ENCODE measurements at places on chromosomes 16 and 17. TPM values are rescaled to one million over a fixed set of nuclear protein-coding genes. Genes with fewer than 3 reads are reported as not detected.
A peak's percentile ranks its signal among the peaks of the same experiment; 100 is the strongest.

The ABCA8 gene
- total RNA-seq = 47.2 TPM

The ALOX15B gene
- not detected for total RNA-seq

GRCh38 chr16:84284154-84284722 is 10.4 kb upstream of the WFDC1 start:
- H3K4me3 ChIP-seq = no peak overlapping the region
- no peaks in the 10 kb centered on the region for H3K36me3 ChIP-seq
- no peak for DNase-seq
- H3K27ac ChIP-seq = no peak overlapping the region

DNA sequence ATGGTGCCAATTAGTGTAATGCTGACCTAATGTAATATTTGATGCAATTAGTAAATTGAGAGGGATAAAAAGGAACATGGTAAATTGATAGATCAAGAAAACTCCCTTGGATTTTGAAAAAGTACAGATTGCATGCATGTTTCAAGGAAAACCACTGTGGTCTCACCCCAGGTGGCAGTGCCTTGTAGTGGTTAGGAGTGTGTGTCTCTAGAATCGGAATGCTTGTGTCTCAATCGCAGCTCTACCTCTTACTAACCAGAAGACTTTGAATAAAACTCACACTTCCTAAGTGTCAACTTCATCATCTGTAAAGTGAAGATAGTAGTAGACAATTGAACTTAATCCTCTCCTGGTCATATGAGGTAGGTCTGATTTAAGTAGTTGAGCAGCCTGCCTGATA is 128.9 kb upstream of the GOT2 start:
- no peaks in the 10 kb centered on the region for H3K36me3 ChIP-seq
- H3K27ac ChIP-seq = no peak overlapping the region
- H3K4me1 ChIP-seq = no peaks in the 10 kb centered on the region
- no peaks in the 10 kb centered on the region for H3K27me3 ChIP-seq
- H3K4me3 ChIP-seq = no peak overlapping the region
- DNase-seq = no peak

GRCh38 chr16:58882292-58882691 is 148.2 kb upstream of the GOT2 start:
- H3K4me3 ChIP-seq = no peak overlapping the region
- no peaks in the 10 kb centered on the region for H3K36me3 ChIP-seq
- DNase-seq = no peak
- H3K27me3 ChIP-seq = no peaks in the 10 kb centered on the region
- H3K27ac ChIP-seq = no peak overlapping the region

- H3K36me3 ChIP-seq = no peaks in the 10 kb centered on the region
- no peaks in the 10 kb centered on the region for H3K27me3 ChIP-seq
- peak overlapping the region; percentile 95 for H3K27ac ChIP-seq
Measured at GRCh38 chr16:67529582-67530012, 968 bp downstream of the RIPOR1 start.

DNA sequence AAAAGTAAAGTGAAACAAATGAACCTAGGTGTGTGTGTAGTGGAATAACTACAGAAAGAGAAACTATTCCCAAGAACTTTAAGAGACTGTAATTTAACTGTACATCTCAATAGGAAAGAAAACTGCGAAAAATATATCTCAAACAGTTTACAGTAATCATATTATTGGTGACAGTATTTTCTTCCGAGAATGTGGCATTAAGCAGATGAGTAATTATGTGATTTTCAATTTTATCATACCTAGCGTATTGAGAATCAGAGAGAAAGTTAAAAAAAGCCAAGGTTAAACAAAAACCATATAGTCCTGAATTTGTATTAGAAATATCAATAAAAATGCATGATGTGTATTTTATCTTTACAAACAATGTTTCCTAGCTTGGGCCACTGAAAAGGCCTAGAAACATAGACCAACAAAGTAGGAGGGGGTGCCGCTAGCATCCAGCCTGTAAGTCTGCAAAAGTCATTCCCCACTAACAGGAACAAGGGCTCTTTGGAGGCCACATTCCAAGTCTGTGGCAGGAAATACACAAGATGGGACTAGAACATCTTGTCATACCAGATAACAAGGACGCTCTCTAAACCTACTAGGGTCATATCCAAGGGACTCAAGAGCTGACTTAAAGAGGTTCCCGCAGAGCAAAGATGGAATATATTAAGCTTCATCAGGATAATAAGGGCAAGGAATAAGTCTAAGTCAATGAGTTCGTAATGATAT is 20.5 kb downstream of the RNF157 start:
- no peak overlapping the region for H3K4me3 ChIP-seq
- DNase-seq = no peak
- H3K4me1 ChIP-seq = no peaks in the 10 kb centered on the region
- no peaks in the 10 kb centered on the region for H3K36me3 ChIP-seq
- H3K27me3 ChIP-seq = no peaks in the 10 kb centered on the region
- H3K27ac ChIP-seq = no peak overlapping the region

DNA sequence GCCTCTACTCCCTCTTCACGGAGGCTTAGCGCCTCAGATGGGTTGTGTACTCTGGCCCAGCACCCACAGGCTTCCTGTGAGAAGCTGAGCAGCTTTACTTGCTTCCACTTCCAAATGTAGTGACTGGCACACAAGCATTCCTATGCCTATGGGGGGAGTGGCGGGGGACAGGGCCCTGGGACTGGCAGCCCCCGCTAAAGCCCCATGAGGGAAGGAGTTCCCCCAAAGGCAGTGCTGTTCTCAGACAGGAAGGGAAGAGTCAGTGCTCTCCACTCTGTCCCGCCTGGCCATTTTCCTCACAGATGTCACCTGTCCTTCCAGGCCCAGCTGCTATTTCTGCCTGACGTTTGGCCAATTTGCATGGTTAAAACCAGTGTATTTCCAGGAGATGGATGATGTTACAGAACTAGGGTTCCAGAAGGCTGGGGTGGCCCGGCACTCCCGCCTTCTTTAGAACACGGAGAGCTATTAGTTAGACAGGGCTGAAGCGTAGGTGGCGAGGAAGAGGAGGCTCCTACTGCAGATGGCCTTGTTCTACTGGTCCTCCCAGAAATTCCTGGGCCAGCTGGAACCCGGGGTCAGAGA is 83.9 kb upstream of the FBXO47 start:
- peaks cover 4% of the 10 kb centered on the region for H3K27me3 ChIP-seq
- H3K36me3 ChIP-seq = no peaks in the 10 kb centered on the region
- no peaks in the 10 kb centered on the region for H3K4me1 ChIP-seq
- no peak overlapping the region for H3K27ac ChIP-seq
- no peak for DNase-seq

- H3K36me3 ChIP-seq = no peaks in the 10 kb centered on the region
- H3K4me3 ChIP-seq = no peak overlapping the region
- no peaks in the 10 kb centered on the region for H3K27me3 ChIP-seq
- peak; percentile 69 for DNase-seq
- H3K27ac ChIP-seq = no peak overlapping the region
Measured at GRCh38 chr16:59593194-59593661, 859.1 kb upstream of the GOT2 start.

GRCh38 chr17:17077861-17078732 is 35.8 kb downstream of the MPRIP start:
- DNase-seq = no peak
- H3K36me3 ChIP-seq = peaks cover 9% of the 10 kb centered on the region
- H3K4me1 ChIP-seq = peaks cover 46% of the 10 kb centered on the region
- H3K27me3 ChIP-seq = no peaks in the 10 kb centered on the region
- H3K27ac ChIP-seq = no peak overlapping the region
